PC-3 (cell line): ENCODE measurements at places on chromosomes 13 and 19.

DNA sequence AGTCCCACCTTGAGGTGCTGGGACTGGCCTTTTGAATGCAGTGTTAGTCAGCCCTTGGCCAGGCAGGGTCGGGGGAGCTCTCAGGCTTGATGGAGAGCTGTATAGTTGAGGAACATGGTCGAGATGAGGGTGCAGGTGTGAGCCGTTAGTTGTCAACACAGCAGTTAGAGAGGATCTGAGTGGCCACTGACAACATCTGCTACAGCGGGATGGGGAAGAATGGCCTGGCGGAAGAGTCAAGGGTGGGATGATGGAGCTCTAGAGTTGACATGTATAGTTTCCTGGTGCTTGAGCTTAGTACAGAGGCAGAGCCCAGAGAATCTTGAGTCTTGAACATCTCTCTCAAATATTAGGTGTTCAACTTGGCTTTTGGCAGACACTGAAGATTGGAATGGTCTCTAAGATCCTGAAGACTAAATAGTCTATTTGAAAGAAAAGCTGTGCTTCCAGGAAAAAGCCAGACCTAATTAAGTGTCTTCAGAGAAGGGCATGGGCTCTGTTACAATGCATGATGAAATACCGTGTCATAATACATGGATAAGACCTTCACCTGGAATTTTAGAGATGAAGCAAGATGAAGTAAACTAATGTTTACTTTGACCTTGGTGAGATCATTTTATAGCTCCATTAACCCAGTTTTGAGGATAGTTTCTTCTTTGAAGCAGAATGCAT, 9.7 kb downstream of the PCCA start:
- DNase-seq, result peak; percentile 2

DNA sequence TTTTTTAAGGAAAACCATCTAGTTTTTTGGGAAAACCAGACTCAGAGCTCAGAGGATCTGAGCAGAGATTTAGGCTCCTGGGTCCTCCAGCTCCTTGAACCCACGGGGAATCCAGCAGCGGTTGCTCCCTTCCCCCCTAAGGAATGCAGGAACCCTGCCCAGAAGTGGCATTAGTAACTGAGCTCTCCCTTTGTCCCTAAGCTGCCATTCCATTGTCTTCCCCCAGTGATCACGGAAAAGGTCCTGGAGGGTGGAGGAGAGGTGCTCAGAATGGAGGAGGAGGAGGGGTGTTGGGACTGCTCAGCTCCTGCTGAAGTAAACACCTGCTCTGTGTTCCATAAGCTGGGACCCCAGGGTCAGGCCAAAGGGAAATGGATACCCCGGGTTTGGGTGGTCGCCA, 16.8 kb upstream of the OR1M1 start:
- DNase-seq, result no peak

DNA sequence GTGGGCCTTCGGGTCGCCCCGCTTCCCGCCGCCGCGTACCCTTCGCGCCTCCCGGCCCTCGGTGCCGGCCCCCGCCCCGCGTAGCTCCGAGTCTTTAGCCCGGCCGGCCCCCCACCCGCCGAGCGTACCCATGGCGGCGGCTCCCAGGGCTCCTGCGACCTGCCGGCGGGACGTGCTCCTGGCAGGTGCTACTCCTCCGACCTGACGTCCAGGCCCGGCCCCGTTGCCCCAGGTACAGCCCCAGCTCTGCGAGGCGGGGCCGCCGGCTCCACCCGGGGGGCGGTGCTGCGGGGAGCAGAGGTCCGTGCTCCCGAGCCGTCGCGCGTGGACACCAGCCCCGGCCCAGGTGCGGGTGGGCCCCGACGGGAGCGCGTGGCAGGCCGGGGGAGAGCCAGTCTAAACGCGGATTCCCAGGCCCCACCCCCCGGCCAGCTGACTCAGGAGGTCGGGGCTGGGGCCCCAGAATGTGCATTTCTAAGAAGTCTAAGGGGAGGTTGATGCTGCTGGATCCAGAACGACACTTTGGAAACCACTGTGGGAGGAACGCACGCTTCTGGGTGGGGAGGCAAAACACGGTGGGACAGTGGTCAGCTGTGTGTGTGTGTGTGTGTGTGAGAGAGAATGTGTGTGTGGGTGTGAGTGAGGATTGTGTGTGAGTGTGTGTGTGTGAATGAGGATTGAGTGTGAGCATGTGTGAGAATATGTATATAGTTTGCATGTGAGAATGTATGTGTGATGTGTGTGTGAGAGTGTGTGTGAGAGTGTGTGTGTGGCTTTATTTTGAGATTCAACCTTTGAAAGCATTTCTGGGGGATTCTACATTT, at the start of gene SLC15A1:
TSS of gene SLC15A1 (minus strand) at position 206 of the 824 bp plus-strand sequence. CDS start at position 132, 74 bp downstream.
- no peak for DNase-seq

- DNase-seq, result no peak
Measured at GRCh38 chr13:37412241-37412921, 186.2 kb downstream of the POSTN start.

GRCh38 chr13:99285432-99286182, 21.6 kb downstream of the GPR183 start:
- no peak for DNase-seq

DNA sequence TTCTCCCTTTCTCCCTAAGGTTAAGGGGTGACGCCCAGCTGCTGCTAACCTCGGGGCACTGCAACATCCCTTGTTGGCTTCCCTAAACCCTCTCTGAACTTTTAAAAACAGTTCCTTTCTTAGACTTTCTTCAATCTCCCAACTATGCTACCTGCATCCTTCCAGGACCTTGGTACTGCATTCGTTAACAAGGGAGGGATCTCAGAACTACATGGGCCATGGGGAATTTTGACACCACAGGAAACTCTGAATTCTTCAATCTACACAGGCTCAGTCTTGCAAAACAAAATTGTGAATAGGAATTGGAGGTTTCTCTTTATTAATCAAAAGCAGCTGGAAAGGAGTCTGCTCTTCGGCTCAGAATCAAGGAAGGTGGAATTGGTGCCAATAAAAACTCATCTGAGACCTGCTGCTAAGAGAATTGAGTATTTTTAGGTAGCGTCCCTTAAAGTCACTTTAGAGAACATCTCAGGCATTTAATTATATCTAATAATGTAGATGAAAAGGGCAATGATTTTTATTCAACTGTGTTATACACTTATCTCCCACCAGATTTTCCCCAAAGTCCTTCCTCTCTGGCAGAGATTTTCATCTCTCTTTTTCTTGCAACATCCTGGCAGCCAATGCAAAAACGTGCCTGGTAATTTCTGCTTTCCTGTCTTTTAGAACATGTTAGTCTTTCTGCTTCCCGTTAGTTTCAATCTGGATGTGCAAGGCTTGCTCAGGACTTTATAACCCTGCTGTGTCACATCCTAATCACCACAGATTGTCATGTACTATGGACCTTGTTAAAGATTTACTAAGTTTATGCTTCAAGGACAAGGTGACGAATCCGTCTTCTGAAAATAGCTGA, 69.1 kb upstream of the SLC15A1 start:
- DNase-seq, result no peak

GRCh38 chr13:73399347-73400216, 340.8 kb downstream of the KLF5 start:
- peak; percentile 76 for DNase-seq

- peak; percentile 61 for DNase-seq
Measured at GRCh38 chr13:68304286-68304893, 1074.3 kb upstream of the PCDH9 start.

- no peak for DNase-seq
Measured at GRCh38 chr19:16442386-16443276, 29.1 kb downstream of the EPS15L1 start.
